Thyroid gland (tissue), 4 donors: ENCODE measurements at places on chromosomes 1 and 21.

- no peak for DNase-seq
- peaks cover 15% of the 10 kb centered on the region for H3K36me3 ChIP-seq
- peaks cover 18% of the 10 kb centered on the region for H3K4me1 ChIP-seq
- H3K27me3 ChIP-seq: no peaks in the 10 kb centered on the region
- H3K4me3 ChIP-seq: no peak overlapping the region
These were observed 8.6 kb upstream of the BCL2L15 start for GRCh38 chr1:113895961-113896360.

DNA sequence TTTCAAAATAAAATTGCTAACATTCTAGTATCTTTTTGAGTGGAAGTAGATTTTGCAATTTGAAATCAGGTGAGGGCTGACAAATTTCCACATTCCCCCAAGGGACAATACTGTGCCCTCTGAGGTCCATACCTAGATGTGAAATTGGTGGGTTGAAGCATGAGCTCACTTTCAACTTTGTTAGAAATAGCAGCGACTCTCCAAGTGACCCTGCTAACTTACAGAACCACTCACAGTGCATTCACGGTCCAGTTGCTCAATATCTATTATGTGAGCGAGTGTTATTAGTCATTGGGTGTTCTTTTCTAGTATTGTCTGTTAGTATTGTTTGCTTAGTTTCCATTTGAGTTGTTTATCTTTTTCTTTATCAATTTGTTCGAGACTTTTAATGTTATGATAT is 53.6 kb upstream of the ASB17 start:
- H3K4me1 ChIP-seq: no peaks in the 10 kb centered on the region
- peak overlapping the region; percentile 4 for H3K27ac ChIP-seq
- no peak overlapping the region for H3K4me3 ChIP-seq
- H3K27me3 ChIP-seq: no peaks in the 10 kb centered on the region

DNA sequence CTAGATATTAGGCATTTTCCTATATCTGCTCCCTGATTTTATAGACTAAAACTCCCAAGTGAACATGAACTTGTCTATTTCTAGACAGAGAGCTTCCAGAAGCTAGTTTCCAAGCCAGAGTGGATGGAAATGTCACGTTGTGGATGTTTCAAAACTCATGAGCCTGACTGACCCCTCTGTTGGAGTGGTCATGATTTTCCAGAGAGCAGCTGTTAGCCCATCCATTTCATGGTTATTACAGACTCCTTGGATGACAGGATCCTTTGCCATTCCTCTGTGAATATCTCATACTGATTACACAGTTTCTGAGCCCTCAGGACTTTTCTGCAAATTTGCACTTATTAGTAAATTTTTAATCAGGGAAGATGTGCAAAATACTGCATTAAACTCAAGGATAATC is 76.8 kb upstream of the ATF3 start:
- no peaks in the 10 kb centered on the region for H3K36me3 ChIP-seq
- no peak overlapping the region for H3K4me3 ChIP-seq
- no peaks in the 10 kb centered on the region for H3K27me3 ChIP-seq
- DNase-seq: no peak
- H3K4me1 ChIP-seq: no peaks in the 10 kb centered on the region

- no peak for DNase-seq
- no peaks in the 10 kb centered on the region for H3K36me3 ChIP-seq
- H3K27me3 ChIP-seq: no peaks in the 10 kb centered on the region
- H3K4me1 ChIP-seq: no peaks in the 10 kb centered on the region
These were observed 296.5 kb upstream of the ADGRL4 start for GRCh38 chr1:79303040-79303439.

DNA sequence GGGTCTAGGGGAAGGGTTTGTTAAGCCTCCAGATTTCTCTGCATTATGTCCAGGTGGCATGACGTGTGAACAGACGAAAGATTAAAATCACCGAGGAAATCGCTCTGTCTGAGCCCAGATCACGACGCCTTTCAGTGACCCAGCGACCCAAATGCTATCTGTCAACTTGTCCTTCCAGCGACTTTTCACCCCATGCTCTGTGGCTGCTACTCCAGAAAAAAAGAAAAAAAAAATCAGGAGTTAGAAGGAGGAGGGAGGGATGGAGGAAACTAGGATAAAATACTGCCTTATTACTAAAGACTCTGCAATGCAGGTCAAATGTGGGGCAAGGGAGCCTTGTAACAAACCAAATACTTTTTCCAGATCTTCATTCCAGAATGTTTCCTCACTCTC is 352.0 kb downstream of the NUF2 start:
- no peaks in the 10 kb centered on the region for H3K27me3 ChIP-seq
- DNase-seq: no peak
- H3K4me1 ChIP-seq: no peaks in the 10 kb centered on the region

GRCh38 chr1:180695282-180695681 is 63.5 kb downstream of the XPR1 start:
- H3K27me3 ChIP-seq: no peaks in the 10 kb centered on the region
- no peak overlapping the region for H3K4me3 ChIP-seq
- no peak overlapping the region for H3K27ac ChIP-seq
